Caudate nucleus (tissue), 63 donors: ENCODE measurements at places on chromosomes 3 and 15.

DNA sequence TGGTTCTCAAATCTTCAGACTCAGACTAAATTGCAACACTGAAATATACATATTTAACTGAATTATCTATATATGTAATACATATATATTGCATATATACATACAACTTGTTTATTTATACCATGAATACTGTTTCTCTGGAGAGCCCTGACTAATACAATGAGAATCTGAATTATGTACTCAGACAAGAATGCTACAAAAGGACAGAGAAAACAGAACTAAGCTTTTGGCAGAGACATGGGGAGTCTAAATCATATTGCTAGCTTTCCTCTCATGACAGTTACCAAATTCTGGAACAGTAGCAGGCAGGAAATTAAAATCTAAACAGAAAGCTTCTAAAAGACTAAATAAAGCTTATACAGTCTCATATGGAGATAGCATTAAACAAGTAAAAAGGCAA lies 142.4 kb upstream of the KCNMB2 start:
- no peak for DNase-seq

- no peak for DNase-seq
These were observed 15.1 kb upstream of the ARID3B start for GRCh38 chr15:74525945-74526344.

DNA sequence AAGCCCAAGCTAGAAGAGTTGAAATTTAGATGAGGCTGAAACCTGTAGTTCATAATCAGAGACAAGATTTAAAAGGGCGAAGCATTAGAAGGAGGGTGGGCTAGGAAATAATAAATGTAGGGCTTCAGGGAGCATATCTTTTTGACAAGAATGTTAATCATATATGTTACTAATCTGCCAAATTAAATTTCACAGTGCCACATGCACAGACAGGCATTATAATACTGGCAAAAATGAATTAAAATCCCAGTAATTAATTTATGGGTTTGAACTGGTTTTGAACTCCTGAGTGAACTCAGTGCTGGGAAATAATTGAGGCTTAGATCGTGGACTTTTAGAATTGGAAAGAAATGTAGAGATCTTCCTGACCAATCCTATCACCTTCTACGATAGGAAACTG lies 383.5 kb upstream of the IL12A start:
- DNase-seq, result no peak

DNA sequence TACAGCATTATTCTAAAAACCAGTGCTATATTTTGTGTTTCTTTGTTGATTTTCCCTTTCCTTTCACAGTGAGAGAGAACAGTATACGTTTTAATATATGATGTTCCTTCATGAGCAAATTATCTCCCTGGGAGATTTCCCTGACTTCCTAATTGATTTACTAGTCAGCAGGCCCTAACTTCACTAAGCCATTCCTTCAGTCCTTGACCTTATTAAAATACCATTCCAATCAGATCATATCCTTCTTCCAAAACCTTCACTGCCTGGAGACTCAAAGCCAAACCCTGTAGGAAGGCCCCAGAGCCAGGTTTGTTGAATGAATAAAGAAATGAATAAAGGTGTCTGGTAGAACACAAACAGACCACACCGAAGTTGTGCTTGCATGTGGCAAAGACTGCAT lies 43.8 kb upstream of the ARHGEF3 start:
- no peak for DNase-seq

GRCh38 chr15:69691307-69692015 lies 238.8 kb downstream of the RPLP1 start:
- no peak for DNase-seq

- DNase-seq, result no peak
These were observed 335.7 kb downstream of the SQOR start for GRCh38 chr15:45970542-45970941.

- no peak for DNase-seq
These were observed 69.3 kb upstream of the CBLB start for GRCh38 chr3:105938101-105938500.

DNA sequence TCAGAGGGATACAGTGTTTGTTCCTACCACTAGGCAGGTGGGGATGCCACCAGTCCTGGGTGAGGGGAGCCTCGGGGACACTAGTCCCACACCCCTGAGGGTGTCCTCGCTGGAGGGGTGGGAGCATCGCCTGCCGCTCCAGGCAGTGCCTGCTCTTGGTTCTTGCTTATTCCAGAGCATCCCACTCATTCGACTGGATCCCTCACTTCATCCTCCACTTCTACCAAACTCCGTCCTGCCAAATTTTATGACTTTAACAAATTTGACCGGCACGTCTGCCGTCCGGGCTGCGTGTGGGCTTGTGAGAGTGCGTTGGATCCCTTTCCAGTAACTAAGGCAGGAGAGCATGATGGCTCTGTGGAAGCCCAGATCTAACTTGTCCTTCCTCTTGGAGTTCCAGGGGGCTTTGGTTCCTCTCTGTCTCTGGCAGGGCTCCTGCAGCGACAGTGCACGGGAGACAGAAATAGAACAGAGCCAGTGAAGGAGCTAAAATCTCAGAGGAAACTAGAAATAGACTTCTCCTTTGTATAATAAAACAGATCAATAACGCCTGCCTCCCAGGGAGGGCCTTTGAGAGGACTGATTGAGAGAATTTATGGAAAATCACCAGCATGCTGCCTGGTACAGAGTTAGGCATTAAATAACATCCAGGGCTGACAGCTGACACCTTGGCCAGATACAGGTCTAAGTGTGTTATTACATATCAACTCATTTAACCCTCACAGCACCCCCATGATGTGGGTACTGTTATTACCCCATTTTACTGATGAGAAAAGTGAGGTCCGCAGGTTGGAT lies 34.5 kb downstream of the MGLL start:
- DNase-seq, result no peak

GRCh38 chr15:85689729-85690128 lies 105.0 kb downstream of the KLHL25 start:
- peak; percentile 50 for DNase-seq

GRCh38 chr3:57977818-57978235 lies 30.4 kb upstream of the FLNB start:
- DNase-seq, result no peak

- no peak for DNase-seq
These were observed 28.5 kb downstream of the RFTN1 start for GRCh38 chr3:16484984-16485383.
